ENCODE measurements at places on chromosomes 5 and 9. TPM values are rescaled to one million over a fixed set of nuclear protein-coding genes. Genes with fewer than 3 reads are reported as not detected.

NPR2 gene
- 1.5 TPM for total RNA-seq

CD72 gene
- total RNA-seq = 0.13 TPM

BNC2 gene
- 4.5 TPM for total RNA-seq

SPARC gene
- 525 TPM for total RNA-seq

UNC5A gene
- 0.26 TPM for total RNA-seq

KIF24 gene
- total RNA-seq = 1.6 TPM

TAF11L10 gene
- not detected for total RNA-seq

ACO1 gene
- 41.8 TPM for total RNA-seq

C9 gene
- total RNA-seq = under 0.01 TPM
